RPMI7951 (cell line): ENCODE measurements at places on chromosomes 6 and 20. TPM values are rescaled to one million over a fixed set of nuclear protein-coding genes. Genes with fewer than 3 reads are reported as not detected.

The NFATC2 gene
- 3.0 and 3.4 TPM in 2 replicates for total RNA-seq

DNA sequence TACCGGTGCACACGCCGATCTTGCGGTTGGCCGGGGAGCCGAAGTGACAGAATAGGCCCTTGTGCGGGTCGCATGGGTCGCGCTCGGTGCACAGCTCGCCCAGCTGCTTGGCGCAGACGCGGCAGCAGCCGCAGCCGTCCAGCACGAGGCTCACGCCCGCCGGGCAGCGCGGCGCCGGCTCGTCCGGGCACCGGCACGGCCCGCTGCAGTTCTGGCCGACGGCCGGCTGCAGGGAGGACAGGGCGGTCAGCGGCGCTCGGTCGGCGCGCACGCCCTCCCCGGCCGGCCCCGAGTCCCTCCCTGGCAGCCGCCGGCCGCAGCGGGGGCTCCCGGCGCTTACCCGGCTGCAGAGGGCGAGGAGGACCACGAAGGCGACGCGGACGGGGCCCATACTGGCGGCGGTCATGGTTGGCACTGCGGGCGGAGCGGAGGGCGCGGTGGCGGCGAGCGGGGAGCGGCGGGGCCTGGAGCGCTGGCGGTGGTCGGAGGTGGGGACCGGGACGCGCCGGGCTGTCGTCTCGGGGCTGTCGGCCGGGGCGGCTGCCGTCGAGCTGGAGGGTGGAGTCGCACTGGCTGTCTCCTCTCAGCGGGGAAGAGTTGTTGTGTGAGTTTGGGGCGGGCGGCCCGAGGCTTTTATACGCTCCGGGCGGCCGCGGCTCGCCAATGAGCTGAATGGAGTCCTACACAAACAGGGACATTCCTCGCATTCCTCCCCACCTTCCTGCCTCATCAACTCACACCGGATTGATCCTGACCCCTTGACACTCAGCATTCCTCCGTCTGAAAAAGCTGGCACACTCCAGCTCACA lies at the start of gene CCN2:
TSS of gene CCN2 (minus strand) at position 606 of the 809 bp plus-strand sequence. CDS start at position 406, 200 bp downstream.
- peak; percentile 98 for DNase-seq

DNA sequence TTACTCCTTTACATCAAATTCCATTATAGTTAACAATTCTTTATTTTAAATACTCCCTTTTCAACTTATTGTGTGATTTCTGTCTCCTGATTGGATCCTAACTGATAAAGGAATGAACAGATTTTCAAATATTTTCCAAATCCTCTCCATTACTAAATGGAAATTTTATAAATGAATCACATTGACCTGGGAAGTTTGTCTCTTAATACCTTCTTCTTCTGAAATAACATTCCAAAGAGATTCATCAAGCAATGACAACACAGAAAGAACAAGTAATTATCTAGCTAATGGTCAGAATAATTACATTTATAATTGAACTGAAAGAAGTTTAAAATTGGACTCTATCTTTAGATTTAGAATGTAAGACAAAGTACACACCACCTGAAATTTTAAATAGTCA lies 515.4 kb upstream of the PTCHD4 start:
- DNase-seq, result no peak

- no peak for DNase-seq
These were observed 22.7 kb upstream of the SCRT2 start for GRCh38 chr20:698276-698675.

GRCh38 chr20:63060057-63060991 lies 53.6 kb upstream of the BHLHE23 start:
- peak; percentile 97 for DNase-seq

- DNase-seq, result no peak
These were observed 15.9 kb downstream of the SLC12A5 start for GRCh38 chr20:46044896-46045295.

GRCh38 chr6:3157131-3157933 lies at the start of gene TUBB2A:
Gene TUBB2A (minus strand): TSS chr6:3157544. CDS start chr6:3157463, 81 bp downstream.
- peak; percentile 83 for DNase-seq

DNA sequence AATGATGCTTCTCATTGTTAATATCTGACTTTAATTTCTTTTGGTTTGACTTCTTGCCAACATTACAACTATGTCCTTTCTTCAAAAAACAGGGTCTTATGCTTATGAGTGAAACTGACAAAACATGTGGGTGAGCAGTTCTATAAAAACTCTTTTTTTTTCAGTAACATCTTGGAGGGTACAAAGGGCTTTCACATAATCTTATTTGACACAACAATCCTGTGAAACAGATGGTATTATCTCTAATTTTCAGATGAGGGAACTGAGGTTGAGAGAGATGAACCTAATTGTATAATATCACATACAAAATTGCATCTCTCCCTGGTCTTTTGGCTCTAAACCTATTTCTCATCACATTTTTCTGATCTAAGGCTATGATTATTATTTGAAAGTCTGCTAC lies 38.3 kb downstream of the MAPK14 start:
- DNase-seq, result no peak

GRCh38 chr6:47428746-47429664 lies 48.6 kb upstream of the CD2AP start:
- DNase-seq, result no peak
